HS-5 (cell line): ENCODE measurements at places on chromosomes 3 and 15.

GRCh38 chr3:139425745-139426400 lies 36.4 kb upstream of the COPB2 start:
- DNase-seq, result no peak

GRCh38 chr15:70417535-70417934 lies 319.8 kb upstream of the TLE3 start:
- no peak for DNase-seq

DNA sequence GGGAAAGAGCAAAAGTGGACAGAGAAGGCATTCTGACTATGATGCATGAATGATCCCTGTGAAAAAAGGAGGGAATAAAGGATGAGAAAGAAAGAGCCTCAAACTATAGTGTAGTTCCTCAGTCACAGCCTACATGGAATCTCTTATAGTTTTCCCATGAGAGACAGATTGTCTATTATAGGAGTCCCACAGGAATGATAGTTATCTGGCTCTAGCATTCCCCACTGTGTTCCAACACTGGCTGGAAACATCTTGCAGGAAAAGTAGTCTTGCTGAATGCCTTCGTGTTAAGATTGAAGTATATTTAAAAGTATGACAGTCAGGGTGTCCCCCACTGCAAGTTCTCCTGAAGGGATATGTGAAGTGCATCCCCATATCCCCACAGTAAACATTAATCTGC lies 641.5 kb upstream of the NECTIN3 start:
- no peak for DNase-seq

DNA sequence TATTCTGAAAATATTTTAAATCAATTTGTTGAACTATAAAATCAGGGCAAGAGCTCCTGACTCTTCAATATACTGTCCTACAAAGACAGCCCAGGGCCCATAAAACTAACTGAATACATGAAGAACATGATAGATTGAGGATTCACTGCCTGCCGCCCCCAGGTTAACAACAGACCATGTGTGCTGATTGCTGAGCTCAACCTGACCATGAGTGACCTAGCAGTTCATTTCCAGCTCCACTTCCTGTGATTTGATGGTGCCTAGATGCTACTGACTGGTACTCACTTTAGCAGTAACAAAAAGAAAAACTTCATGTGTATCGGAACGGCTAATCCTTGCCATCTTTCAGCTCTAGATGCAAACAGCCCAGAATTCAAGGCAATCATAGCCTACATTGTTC lies 9.6 kb upstream of the KLF13 start:
- no peak for DNase-seq

DNA sequence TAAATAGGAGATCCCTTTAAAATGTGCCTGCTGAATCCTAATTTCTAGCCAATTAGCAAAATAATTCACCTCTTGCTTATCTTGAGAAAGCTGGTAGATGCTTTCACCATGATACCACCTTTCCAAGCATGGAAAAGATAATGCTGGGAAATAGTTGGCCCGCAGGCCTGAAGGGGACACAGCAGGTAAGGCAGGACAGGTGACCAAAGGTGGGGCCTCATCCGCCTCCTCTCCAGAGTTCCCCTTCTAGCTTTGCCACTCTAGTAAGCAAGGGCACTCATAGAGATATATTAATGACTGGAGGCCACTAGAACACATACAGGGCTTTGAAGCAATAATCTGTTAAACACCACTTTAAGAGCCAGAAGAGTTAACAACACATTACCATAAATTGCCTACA lies 45.5 kb downstream of the SATB1 start:
- no peak for DNase-seq

DNA sequence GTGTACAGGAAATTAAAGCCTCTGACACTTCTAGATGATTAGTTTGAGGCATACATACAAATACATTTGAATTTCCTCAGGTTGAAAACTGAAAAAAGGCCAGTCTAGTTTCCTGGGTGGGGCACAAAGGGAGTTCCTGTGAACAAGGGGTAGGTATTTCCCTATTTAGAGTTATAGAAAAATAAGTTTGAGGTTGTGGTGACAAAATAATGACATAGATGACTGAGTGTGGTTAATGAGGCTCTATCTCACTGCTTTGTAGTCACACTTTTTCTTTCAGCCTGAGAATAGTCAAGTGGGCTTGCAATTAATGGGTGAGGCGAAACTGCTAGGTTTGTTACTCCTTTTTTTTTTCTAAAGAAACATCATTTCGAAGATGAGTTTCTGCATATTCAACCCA lies 4.3 kb downstream of the SLCO3A1 start:
- DNase-seq, result no peak

- no peak for DNase-seq
These were observed 10.8 kb downstream of the STRA6 start for GRCh38 chr15:74191798-74192197.

DNA sequence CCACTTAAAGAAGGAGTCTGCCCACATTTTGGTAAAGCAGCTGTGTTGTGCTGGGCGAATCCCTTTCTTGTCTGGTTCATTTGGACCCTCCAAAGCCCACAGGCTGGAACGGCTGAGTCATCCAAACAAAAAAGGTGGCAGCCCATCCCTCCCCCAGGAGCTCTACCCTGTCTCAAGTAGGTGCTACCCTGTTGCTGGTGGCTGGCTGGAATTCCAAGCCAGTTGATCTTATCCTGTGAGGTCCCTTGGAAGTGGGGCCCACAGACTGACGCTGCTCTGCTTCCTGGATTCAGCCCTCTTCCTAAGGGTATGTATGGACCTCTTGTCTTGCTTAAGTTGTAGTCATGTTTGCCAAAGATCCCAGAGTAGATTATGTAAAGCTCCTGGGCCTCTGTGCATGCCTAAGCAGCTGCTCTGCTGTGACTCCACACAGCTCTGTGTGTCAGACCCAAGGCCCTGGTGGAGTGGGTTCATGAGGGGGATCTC lies 44.5 kb downstream of the CCR1 start:
- no peak for DNase-seq

- DNase-seq, result no peak
These were observed 101.2 kb downstream of the CHST2 start for GRCh38 chr3:143220741-143221140.
